Muscle of back (tissue), 13 donors: ENCODE measurements at places on chromosomes 4 and X. TPM values are rescaled to one million over a fixed set of nuclear protein-coding genes. Genes with fewer than 3 reads are reported as not detected.

DNA sequence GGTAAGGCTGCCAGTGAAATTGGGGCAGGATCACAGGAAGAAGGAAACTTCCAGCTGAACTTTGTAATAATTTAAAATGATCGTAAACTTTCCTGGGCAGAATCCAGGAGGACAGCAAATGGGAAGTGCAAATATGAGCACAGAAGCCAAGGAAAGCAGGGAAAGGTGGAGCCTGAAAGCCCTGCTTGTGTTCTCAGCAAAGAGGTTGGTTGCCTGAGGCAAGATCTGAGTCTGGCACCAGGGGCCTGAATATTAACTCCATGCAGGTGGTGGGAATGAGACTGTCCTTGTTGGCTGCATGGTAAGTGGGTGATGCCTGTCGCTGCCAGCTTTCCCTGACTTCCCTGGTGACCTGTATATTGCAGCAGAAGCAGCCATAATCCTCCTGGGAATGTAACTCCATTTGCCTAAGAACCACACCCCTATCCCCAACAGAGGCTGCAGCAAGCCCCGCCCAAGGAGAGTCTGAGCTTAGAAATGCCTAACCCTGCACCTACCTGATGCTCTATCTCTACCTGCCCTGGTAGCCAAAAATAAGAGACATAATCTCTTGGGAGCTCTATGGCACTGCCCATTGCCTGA, 132.0 kb upstream of the HDX start:
- DNase-seq: no peak

DNA sequence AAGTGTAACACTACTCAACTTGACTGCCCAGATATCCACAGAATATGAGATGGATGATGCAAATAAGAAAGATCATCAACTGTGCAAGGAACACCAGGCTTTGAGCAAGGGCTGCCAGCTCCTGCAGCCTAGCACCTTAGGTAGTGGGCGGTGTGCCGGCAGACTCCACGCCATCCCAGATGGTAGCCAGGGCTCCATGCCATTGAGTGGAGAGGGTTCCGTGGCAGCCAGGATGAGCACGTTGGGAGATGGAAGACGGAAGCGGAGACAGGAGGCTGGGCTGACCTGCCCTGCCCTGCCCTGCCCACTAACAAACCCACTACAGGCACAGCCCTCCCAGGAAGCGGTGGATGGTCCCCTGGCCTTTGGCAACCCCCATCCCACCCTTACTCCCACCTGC, 51.9 kb downstream of the TMPRSS11F start:
- no peak for DNase-seq

DNA sequence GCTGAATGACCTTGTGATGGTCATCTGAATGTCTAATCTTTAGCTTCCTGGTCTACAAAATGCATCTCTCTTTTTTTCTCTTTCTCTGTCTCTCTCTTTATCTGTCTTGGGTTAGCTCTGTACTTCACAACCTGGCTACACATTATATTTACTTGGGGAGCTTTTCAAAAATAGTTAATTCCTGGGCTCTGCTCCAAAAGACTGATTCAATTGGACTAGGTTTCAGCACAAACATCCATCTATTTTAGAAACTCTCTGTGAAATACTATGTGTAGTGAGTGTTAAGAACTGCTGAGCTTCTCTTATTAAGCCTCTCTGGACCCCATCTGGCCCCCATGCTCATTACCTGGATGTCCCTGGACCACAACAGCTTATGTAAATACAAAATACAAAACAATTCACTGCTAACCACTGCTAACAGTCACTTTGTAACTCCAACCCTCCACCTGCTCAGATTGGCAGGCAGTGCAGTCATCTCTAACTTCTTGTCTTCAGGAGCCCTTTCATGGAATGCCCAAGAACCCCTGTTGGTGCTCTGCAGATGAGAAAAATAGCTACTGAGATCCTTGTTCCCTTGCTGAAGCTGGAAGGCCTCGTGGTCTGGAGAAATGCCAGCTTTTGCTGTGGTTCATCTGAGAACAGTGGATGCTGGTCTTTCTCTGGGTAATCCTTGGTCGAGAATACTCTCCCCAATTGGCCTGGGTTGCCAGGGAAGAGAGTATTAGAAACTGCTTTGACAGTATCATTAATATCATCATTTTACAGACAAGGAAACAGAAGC, 14.8 kb upstream of the BOD1L1 start:
- DNase-seq: peak; percentile 35

DNA sequence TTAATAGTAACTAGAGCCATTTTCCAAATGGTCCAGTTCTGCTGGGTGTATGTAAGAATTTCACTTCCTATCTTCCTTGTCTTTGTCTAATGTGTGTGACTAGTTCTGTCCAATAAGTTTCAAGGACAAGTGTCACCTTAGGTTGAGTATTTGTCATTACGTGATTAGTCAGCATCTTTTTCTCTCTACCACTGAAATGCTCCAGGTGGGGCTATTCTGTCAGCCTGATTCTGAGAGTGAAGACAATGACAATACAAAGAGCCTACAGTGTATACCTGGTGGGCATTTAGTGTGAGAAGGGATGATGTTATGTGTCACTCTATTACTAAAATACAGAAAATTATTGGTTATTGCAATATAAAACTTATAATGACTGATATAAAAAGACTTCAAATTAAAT, 876.3 kb downstream of the C4orf33 start:
- DNase-seq: no peak

GRCh38 chrX:109732017-109732801, 848 bp downstream of the ACSL4 start:
- DNase-seq: no peak

- DNase-seq: no peak
Observed at GRCh38 chrX:13088156-13088487, 43.7 kb upstream of the FAM9C start.

DNA sequence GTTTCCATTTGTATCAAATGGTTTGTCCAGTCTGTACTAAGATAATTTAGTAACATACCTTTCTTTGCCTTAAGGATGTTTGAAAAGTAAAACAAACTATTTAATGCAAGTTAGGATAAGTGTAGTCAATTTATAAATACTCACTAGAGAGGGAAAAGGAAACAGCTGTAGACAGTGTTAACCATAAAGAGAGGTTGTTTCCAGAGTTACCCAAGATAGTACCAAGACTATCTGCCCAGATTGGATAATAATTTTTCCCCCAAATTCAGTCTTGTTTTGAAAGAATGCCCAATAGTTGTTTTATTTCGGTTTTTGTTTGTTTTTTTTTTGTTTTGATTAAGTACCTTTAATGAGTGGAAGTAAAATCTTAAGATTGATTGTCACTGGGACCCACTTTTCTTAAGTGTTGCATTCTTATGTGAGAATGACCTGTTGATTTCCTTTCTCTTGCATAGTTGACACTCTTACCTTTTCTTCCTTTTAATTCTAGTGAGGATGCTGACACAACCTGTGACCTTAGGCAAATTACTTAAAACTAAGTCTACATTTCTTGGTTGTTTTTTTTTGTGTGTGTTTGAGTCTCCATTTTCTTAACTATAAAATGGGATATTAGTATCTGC, 12.8 kb downstream of the AFF1 start:
- no peak for DNase-seq

DNA sequence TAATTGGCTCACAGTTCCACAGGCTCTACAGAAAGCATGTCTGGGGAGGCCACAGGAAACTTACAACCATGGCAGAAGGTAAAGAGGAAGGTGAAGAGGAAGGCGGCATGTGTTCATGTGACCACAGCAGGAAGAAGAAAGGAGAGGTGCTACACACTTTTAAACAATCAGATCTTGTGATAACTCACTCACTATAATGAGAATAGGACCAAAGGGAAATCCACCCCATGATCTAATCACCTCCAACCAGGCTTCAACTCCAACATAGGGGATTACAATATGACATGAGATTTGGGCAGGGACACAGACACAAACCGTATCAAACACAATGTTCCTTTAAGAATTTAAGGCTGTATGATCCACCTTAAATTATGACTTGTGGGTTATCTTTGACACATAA, 10.5 kb upstream of the PGM2 start:
- no peak for DNase-seq

- DNase-seq: no peak
Observed at GRCh38 chr4:164926301-164926700, 49.3 kb downstream of the APELA start.

- DNase-seq: no peak
Observed at GRCh38 chrX:73647212-73647611, 84.2 kb downstream of the CHIC1 start.

- peak; percentile 62 for DNase-seq
Observed at GRCh38 chrX:68978255-68978654, 149.4 kb downstream of the EFNB1 start.

- DNase-seq: no peak
Observed at GRCh38 chr4:181529537-181529936, 713.7 kb upstream of the TENM3 start.

DNA sequence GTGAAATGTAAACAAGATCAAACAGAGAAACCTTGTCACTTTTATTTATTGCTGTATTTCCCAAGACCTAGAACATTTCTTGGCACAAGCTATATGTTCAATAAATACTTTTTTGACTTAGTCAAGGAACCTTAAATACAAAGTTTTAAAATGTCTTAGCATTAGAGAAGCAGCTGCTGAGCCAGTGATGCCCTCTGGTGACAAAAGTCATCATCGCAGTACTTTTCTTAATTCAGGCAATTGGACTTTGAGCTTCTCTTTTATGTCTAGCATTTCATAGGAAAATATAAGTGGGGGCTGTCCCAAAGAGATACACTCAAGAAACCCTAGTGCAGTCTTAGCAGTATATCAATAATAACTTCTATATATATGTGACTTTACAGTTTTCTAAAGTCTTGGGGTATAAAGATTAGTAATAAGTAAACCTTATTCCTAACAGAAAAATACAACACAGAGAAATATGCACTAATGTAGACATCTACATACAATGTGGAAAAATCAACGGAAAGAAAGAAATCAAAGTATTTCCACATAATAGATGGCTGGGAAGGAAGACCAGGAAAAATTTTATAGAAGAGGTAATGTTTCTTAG, 118.4 kb downstream of the DTHD1 start:
- peak; percentile 30 for DNase-seq

DNA sequence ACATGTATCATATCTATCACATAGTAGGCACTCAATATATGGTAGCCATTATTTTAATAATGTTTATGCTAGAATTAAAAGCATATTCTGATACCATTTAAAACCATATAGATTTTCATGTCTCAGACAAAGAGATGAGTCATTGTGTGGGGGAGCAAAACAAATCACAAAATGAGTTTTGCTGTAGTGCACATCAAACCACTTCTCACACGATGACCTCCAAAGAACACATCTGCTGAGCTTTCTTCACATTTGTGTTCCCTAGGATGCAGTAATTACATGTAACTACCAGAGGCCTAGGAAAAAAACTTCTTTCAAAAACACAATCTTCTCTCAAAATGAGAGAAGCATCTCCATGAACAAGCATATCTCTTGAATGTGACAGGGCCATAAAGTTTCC, 56.1 kb upstream of the BRS3 start:
- DNase-seq: no peak

- no peak for DNase-seq
Observed at GRCh38 chrX:150018931-150019361, 80.7 kb upstream of the EOLA2 start.

DNA sequence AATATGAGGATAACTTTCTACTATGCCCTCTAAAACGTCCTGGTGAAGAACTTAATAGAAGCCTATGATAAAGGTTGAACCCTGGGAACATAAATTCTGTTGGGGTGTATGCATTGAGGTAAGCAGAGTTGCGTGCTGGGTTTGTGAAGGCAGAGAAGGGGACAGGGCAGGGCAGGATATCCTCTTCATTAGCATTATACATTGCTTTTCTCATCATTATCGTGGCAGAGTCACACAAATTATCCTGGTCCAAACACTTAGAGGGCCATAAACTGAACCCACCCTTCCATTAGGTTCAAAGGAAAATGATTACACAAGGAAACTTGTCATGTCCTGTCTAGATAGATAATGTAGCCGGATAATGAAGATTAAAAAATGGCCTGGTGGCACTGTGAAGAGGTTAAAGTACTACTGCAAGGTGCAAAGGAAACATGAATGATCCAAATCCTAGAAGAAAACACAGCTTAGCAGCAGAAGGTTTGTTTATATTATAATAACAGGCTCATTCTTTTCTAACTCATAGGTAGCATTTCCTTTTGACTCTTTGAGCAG, 189.1 kb downstream of the SPCS3 start:
- no peak for DNase-seq

- DNase-seq: no peak
Observed at GRCh38 chrX:130080791-130081367, 29.4 kb downstream of the ELF4 start.

DNA sequence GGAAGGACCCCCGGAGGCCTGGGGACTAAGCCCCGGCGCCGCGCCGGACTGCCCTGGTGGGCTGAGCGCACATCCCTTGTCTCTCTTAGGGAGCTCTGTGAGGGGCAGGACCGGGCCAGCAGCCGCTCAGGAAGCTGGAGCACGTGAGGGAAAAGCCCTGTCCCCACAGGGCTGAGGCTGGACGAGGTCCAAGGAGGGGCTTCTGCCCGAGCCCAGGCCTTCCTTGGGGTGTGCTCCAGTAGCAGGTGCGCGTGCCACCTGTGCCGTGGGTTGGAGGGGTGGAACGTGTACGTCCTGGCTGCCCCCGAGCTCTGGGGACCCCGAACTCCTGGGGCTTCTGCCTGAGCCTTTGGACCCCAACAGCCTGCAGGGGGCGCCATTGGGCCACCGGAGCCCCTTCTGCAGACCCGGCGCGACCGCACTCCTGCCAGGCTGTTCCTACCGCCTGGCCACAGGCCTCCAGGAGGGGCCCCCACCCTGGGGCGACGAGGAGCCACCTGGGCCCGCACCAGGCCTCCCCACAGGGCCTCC, 27.2 kb downstream of the TACC3 start:
- peak; percentile 64 for DNase-seq

The KIF4A gene
- 7.4 TPM for polyA plus RNA-seq

The SLC9B2 gene
- 10.6 TPM for polyA plus RNA-seq

The PSMD10 gene
- 56.5 TPM for polyA plus RNA-seq

The ACOX3 gene
- polyA plus RNA-seq: 13.4 TPM

The ZCCHC12 gene
- polyA plus RNA-seq: 0.91 TPM

The GABRE gene
- polyA plus RNA-seq: 83.3 TPM
